Endothelial cell of umbilical vein (primary cell): ENCODE measurements at places on chromosomes 2 and 18. TPM values are rescaled to one million over a fixed set of nuclear protein-coding genes. Genes with fewer than 3 reads are reported as not detected.

Gene IL18RAP
- 0.03 and 0.05 TPM in 2 replicates for polyA plus RNA-seq

Gene NT5C1B
- polyA plus RNA-seq = not detected in 2 replicates

Gene DCC
- not detected in 2 replicates for polyA plus RNA-seq

Gene TWSG1
- polyA plus RNA-seq = 49.5 and 52.4 TPM in 2 replicates

Gene POMC
- polyA plus RNA-seq = 2.4 and 3.2 TPM in 2 replicates
